ENCODE measurements at places on chromosomes 7 and 10.

DNA sequence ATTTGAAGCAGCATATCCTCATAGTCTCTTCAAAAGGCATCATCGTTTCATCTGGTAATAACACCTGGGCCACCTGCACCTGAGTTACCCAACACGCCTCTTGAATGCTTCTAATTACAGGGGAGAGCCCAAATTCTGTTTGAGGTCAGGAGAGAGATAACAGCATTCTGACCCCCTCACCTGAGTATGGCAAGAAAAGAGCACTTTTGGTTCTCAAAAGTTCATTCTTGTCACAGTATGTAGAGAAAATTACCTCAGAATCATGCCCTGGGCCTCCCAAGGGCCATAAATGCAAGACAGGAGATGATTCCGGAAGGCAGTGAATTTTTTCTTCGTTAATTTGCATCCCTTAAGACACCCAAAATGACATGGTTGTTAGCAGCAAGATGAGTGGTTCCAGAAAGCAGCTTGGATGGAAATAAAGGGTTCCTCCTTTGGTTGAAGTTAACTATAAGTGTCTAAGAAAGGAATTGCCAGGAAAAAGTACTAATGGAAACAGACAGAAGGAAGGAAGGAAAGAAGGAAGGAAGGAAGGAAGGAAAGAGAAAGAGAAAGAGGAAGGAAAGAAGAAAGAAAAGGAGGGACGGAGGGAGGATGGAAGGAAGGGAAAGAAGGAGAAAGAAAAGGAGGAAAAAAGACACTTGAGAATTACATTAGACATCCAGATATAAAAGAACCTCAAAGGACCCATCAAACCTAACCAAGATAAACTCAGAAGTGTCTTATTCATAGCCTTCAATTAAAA, 228.4 kb upstream of the RHOBTB1 start:
- no peak for DNase-seq

- DNase-seq: peak; percentile 32
Observed at GRCh38 chr10:103820101-103821062, 35.0 kb downstream of the SH3PXD2A start.

DNA sequence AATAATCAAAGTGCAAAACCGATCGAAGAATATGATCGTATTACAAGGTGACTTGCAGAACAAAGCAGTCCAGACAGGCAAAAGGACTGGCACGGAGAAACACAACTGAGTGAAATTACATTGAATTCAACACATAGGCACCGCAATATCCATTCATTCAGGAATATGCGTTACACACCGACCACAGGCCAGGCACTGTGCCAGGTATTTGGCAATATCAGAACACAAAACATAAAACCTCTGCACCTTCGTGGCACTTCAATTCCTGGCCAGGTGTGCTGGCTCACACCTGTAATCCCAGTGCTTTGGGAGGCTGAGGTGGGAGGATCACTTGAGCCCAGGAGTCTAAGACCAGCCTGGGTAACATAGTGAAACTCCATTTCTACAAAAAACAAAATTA, 187.9 kb downstream of the DIP2C start:
- no peak for DNase-seq

GRCh38 chr10:124611738-124612137, 132.4 kb downstream of the FAM53B start:
- DNase-seq: no peak

DNA sequence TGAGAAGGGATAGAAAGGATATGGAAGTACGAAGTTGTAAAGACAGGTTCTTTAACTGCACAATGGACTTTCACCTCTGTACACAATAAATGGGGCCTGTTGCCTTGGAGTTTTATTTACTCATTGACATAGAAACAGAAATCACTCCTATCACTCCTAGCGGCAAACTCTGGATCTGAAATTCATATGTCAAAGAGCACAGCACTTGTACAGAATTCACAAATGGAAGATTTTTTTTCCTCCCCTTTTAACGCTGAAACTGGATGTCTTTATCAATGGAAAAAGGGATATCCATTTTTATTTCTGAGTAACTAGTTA, 18.2 kb downstream of the NT5C3A start:
- no peak for DNase-seq

GRCh38 chr10:130401860-130402765, 265.9 kb downstream of the GLRX3 start:
- no peak for DNase-seq
